ENCODE measurements at places on chromosomes 1 and 21.

DNA sequence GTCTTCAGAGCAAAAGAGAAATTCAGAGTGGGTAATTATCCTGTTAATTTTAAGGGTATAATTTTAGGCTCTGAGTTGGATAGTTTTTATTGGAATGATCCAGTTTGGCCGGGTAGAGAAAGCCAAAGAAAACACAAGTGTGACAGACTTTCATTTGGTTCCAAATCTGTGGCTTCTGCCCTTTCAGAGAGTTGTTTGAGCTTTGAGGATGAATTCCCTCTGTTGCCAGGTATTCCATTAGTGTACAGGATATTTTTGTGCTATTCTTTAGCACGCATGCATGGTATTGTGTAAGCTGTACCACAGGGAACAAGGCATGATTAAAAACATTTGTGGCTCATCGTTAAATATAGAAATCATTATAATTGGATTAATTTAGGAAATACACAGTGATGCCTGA is 384.4 kb downstream of the ADGRL2 start:
- no peak for DNase-seq

DNA sequence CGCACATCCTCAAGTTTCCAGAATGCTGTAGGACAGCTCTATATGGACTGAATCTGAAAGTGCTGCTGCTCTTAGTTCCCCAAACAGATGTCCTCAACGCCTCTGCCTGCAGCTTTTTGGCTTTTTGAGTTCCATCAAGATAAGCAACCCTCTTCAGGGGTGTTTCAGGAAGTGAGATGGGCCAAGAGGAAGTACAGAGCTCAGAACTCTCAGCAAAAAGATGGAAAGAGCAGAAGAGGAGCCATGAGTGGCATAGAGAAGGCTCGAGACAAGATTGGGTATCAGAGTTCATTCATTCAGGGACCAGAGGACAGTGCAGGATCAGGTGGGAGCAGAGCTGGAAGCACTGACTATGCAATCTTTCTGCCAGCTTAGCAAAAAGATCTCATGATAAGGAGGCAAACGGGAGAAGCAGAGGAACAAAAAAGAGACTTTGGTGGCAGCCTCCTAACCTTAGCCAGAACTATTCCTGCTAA is at the start of the genes ADORA3 and TMIGD3:
TSS of gene ADORA3 (minus strand) at position 49 of the 476 bp plus-strand sequence. CDS start 279 bp downstream, outside the sequence.
TSS of gene TMIGD3 (minus strand) at position 49 of the 476 bp plus-strand sequence. CDS start 279 bp downstream, outside the sequence.
- DNase-seq, result no peak

GRCh38 chr1:116478621-116479020 is 92.2 kb downstream of the CD58 start:
- DNase-seq, result no peak

DNA sequence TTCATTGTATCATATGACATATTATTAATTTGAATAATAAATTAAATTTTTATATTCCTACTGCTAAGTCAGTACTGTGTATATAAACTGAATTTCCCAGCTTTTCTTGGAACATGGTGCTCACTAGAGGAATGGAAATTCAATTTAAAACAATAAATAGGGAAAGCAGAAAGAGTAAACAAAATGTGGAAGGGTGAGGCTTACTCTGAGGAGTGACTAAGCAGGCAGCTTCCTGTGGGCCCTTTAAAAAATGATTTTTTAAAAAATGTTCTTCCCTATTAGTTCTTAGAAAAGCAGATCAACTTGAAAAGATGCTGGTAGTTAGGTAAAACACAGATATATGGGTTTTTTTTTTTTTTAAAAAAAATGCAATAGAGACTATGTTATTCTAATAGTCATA is 49.5 kb upstream of the S1PR1 start:
- no peak for DNase-seq

DNA sequence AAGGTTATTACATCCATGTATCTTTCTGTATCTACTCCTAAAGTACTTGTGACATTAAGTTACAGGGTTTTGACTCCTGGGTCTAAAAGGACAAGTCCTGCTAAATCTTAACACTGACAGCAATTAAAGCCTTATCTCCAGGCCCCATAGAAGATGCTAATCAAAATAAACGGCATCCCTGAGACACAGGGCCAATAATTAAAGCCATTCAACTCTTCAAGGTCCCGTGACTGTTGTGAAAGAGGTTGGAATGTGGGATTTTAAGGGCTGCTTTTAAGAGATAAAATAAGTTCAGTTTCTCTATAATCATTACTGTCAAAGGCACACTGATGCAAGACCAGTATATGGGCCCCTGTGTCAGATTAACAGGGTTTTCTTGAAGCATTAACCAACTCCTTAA is 8.3 kb downstream of the DNAI4 start:
- DNase-seq, result no peak

- DNase-seq, result no peak
Observed at GRCh38 chr1:98342566-98342965, 319.0 kb upstream of the SNX7 start.

GRCh38 chr1:180178511-180179161 is 24.0 kb downstream of the QSOX1 start:
- peak; percentile 54 for DNase-seq

GRCh38 chr1:209622841-209623829 is 29.1 kb downstream of the LAMB3 start:
- no peak for DNase-seq

Measured in hematopoietic multipotent progenitor cell treated with erythropoietin and hydrocortisone succinate and interleukin-3 and kit ligand, for 15 days (in vitro differentiated cells).